ENCODE measurements at places on chromosomes 12 and 14.

GRCh38 chr12:55955800-55956508, 9.9 kb downstream of the PMEL start:
- DNase-seq = no peak

GRCh38 chr12:7642287-7642686, 23.4 kb downstream of the APOBEC1 start:
- DNase-seq = no peak

- DNase-seq = no peak
Measured at GRCh38 chr14:83850092-83850491, 1679.9 kb upstream of the FLRT2 start.

- DNase-seq = no peak
Measured at GRCh38 chr12:30568453-30568852, 127.2 kb downstream of the IPO8 start.

- DNase-seq = no peak
Measured at GRCh38 chr12:24424889-24425600, 475.6 kb upstream of the SOX5 start.

GRCh38 chr12:115355301-115355700, 671.3 kb upstream of the TBX3 start:
- DNase-seq = no peak

DNA sequence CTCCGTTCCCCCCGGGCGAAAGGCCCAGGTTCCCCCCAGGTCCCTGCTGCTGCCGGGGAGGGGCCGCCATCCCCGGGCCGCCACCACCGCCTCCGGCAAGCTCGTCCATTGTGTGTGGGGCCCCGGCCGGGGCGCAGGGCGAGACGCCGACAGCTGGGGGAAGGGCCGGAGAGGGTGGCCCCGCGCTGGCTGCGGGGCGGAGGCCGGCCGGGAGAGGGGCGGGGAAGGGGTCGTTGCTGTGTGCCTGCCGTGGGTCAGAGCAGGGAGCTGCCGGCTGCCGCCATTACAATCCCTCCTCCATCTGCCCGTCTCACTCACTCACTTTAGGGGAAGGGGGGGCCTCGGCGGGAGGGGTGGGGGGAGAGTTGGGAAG, at the start of gene STRN3:
Gene STRN3 (minus strand): TSS at position 303 of the 373 bp plus-strand sequence. CDS start 194 bp downstream, at position 109.
- DNase-seq = no peak

DNA sequence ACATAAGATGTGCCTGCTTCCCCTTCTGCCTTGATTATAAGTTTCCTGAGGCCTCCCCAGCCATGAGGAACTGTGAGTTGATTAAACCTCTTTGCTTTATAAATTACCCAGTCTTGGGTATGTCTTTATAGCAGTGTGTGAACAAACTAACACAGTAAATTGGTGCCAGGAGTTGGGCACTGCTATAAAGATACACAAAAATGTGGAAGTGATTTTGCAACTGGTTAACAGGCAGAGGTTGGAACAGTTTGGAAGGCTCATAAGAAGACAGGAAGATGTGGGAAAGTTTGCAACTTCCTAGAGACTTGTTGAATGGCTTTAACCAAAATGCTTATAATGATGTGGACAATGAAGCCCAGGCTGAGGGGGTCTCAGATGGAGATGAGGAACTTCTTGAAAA, 264.1 kb downstream of the DACT1 start:
- no peak for DNase-seq

DNA sequence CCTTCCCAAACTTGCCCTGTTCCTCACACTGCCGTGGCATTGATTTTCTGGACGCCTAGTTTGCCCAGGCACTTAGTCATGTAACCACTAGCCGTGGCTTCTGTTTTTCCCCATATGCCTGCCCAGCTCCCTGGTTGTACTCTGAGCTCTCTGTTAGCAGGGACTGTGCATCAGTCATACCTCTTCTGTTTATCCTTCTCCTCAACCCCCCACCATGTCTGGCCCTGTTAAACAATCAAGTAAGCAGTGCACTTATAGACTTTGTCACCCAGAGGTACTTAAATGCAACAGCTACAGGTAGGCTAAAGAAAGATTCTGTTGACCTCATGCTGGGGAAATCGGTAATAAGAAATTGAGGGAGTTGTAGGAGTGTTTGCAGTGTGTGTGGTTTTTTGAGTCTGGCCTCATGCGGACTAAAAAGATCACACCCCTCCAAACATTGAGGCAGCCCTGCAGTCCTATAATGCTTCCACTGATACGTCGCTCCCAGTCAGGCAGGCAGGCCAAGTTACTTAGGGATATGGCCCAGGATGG, 17.0 kb downstream of the UBE3B start:
- no peak for DNase-seq

DNA sequence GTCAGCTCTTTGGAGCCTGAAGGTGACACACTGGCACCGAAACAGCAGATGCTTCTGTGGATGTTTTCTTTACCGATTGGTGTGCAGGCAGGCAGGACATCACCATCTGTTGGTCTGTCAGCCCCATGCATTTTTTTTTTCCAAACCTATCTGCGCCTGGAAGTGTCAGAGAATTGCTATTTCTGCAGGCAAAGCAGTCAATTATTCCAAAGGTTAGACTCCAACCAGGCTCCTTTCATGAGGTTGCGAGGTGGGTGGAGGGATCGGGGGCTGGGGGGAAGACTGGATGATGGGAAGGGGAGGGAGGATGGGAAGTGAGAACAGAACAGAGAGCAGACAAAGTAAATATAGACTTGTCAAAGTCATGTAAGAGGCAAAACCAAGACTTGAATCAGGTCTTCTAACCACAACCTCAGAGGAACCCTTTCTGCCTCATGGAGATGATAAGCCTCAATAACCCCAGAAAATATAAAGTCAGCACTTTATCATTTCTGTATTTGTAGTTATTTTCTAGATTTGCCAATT, 117.7 kb downstream of the OTOGL start:
- DNase-seq = no peak

GRCh38 chr12:53051058-53051880, 1.4 kb downstream of the TNS2 start:
- no peak for DNase-seq

DNA sequence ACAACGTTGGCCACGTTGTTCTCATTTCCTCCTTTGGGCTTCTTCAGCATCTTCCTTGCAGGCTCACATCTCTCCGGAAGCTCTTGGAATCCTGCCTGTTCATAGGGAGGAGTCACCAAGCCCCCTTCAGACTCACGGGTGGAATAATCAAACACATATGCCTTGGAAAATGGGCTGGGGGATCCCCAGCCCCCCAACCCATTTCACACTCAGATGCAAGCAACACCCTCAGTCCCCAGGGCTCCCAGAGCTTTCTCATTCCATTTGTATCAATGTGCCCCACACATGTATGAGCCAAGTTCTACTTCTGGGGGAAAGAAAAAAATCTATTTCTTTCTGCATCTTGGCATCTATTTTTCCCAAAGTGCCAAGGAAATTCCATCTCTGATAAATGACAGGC, 33.1 kb downstream of the WSCD2 start:
- no peak for DNase-seq

DNA sequence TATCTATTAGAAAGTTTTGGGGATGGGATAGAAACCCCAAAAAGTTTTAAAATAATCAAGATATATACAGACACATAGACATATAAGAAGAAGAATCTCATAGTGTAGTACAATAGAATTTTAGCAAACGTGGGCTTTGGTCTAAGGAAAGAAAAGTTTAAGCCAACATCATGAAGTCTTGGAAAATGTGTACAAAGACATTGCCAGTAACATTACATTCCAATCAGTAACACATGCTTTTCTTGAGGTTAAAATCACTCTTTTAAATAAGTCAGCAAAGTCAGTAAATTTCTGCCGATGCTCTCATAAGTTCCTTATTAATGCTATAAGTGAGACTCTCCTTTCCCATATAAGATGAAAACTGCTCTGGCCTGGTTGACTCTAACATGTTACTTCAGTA, 201.1 kb upstream of the LRIG3 start:
- DNase-seq = no peak

- DNase-seq = no peak
Measured at GRCh38 chr12:88401155-88401554, 179.1 kb downstream of the KITLG start.

- no peak for DNase-seq
Measured at GRCh38 chr12:7497661-7498060, 5.9 kb downstream of the CD163 start.

DNA sequence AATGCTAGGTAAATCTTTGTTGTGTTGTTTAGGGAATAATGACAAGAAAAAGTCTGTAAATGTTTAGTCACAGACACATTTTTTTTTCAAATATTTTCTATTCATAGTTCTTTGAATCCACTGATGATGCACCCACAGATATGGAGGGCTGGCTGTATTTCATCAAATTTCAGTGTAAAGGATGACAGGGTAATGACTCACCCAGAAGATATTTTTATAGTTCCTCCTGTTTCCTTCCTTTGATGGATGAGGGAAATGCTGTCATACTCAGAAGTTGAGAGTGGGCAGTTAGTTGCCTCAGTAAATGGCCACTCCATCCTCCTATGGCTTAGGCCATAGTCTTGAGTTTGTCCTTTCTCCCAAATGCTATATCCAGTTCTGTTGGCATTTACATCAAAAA, 76.9 kb upstream of the REP15 start:
- DNase-seq = no peak

DNA sequence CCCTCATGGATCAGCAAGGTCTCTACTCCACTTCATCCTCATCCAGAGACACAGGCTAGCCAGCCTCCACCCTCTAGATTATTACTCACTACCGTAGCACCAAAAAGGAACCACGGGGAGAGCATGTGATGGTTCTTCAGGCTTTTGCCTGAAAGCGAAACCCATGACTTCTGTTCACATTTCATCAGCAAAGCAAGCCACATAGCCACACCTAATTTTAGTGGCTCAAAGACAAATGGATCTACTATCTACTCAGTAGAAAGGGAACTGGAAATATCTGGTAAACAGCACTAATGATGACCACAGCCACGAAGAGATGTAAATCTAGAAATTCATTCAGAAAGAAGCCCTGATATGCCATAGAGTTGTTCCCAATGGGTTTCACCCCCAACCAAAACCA, 51.4 kb downstream of the VCPKMT start:
- no peak for DNase-seq

GRCh38 chr12:123752046-123752445, 10.1 kb upstream of the DNAH10 start:
- DNase-seq = no peak

DNA sequence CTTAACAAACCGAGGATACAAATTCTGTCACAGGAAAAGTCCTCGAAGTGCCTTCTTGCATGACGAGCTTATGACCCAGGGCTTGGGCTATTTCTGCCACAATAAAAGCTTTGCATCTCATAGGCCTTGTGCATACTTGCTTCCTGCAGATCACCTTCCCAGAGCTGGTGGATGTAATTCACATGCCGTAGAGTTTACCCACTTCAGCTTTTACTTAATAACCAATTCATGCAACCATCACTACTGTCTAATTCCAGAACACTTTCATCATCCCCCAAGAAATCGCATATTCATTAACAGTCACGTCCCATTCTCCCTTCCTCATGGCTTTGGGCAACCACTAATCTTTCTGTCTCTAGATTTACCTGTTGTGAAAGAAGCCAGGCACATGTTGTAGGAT, 9.0 kb upstream of the BDKRB1 start:
- DNase-seq = no peak

DNA sequence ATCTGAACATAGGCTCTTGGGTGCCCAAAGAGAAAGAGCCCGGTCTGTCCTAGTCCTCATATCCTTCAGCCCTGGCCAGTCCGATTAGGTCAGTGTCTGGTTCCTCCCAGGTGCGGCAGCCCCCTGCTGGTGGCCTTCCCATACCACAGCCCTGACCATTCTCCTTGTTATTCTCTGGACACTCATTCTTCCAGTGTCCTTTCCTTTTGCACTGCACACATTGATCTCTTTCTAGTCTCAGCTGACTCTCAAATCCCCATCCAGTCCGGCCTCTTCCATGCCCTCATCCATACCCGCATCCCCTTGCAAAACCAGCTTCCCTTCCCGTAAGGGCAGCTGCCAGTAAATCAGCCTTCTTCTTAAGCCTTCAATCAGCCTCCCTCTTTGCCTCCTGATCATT, 1316.3 kb downstream of the TMEM121 start:
- no peak for DNase-seq

GRCh38 chr12:98763656-98764055, 118.6 kb downstream of the APAF1 start:
- no peak for DNase-seq

GRCh38 chr14:95295600-95296376, 23.9 kb downstream of the CLMN start:
- DNase-seq = no peak

DNA sequence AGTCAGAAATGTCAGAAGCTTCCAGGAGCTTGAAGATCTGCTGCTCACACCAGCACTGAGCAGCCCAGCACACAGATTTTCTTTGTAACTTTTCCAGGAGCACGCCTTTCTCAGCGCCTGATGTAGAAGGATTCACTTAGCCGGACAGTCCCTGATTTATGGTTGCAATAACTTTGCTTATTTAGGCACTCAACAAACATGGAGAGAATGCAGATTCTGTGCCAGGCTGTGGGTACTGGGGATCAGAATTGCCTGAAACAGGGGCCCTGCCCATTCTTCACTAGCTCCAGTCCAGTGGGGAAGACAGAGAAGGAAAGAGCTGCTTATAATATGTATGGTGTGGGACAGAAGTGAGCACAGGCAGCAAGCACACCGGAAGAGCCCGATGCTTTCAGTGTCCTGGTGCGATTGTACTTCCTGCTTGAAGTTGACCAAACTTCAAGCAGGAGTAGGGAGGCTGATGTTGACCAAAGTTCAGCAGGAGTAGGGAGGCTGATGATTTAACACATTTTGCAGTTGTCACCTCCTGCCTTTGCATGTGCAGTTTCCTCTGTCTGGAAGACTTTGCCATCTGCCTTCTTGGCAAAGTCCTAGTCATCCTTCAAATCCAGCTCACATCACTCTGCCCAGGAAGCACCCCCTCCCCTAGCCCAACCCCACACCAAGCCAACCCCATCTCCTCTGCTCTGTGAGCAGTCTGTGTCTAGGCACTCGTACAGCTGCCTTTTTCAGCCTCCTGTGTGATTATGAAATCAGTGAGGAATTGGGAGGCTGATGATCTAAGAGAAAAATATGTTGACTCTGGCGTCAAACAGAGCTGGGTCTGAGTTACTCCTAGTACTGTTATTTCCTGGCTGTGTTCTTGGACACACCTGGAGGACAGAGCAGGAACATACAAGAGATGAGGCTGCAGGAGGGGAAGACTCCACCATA, 12.0 kb upstream of the PRIMA1 start:
- DNase-seq = no peak

DNA sequence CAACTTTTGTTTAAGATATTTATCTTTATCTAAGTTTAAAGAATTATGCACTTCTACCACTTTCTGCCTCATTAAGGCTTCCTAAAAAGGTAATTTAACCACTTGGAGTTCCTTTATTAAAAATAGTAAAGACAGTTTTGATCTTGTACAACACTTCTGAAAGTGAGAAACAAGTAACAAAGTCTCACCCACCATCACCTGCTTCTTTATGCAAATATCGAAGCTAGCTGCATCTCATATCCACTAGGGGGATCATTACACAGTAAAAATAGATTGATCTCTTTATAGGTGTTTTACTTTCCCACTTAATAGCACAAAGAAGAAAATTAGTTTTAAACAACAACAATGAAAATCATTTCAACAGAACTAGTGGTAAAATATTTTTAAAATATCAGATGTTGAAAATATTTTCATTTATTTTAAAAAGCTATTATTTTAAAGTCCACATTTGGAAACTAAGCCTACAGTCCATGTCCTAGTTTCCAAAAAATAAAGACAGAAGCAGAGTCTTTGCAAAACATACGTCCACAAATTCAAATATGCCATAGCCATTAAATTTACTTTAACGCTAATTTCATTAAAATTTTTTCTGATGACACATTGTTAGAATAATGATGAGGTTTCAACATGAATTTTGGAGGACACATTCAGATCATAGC, 160.0 kb upstream of the SOX5 start:
- DNase-seq = no peak
